Mesendoderm (in vitro differentiated cells): ENCODE measurements at places on chromosomes 11 and 22.

DNA sequence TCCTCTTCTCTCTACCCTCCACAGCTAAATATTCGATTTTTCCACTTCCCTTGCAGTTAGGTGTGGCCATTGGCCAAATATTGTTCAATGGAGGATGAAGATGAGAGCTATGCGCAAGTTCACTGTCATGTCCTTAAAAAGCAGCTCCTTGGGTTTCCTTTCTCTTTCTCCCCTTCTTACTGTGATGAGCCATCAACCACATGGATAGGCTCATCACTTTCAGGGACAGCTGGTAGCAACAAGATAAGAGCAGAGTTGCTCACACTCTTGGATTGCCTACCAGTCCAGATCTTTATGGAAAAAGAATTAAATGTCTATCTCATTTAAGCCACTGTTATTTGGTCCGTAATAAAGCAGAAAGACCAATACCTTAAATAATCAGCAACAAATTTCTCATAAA is 377.0 kb downstream of the DDX10 start:
- DNase-seq, result no peak
- no peak overlapping the region for H3K4me3 ChIP-seq
- H3K4me1 ChIP-seq, result no peaks in the 10 kb centered on the region
- no peaks in the 10 kb centered on the region for H3K27me3 ChIP-seq

- H3K4me1 ChIP-seq, result no peaks in the 10 kb centered on the region
- H3K36me3 ChIP-seq, result no peaks in the 10 kb centered on the region
- no peak overlapping the region for H3K4me3 ChIP-seq
- no peaks in the 10 kb centered on the region for H3K27me3 ChIP-seq
- no peak for DNase-seq
These were observed 114.1 kb downstream of the MICAL2 start for GRCh38 chr11:12224537-12224893.

- H3K36me3 ChIP-seq, result no peaks in the 10 kb centered on the region
- H3K27ac ChIP-seq, result no peak overlapping the region
- H3K4me3 ChIP-seq, result no peak overlapping the region
- DNase-seq, result no peak
- H3K4me1 ChIP-seq, result no peaks in the 10 kb centered on the region
These were observed 180.7 kb downstream of the PGR start for GRCh38 chr11:100948936-100949335.

DNA sequence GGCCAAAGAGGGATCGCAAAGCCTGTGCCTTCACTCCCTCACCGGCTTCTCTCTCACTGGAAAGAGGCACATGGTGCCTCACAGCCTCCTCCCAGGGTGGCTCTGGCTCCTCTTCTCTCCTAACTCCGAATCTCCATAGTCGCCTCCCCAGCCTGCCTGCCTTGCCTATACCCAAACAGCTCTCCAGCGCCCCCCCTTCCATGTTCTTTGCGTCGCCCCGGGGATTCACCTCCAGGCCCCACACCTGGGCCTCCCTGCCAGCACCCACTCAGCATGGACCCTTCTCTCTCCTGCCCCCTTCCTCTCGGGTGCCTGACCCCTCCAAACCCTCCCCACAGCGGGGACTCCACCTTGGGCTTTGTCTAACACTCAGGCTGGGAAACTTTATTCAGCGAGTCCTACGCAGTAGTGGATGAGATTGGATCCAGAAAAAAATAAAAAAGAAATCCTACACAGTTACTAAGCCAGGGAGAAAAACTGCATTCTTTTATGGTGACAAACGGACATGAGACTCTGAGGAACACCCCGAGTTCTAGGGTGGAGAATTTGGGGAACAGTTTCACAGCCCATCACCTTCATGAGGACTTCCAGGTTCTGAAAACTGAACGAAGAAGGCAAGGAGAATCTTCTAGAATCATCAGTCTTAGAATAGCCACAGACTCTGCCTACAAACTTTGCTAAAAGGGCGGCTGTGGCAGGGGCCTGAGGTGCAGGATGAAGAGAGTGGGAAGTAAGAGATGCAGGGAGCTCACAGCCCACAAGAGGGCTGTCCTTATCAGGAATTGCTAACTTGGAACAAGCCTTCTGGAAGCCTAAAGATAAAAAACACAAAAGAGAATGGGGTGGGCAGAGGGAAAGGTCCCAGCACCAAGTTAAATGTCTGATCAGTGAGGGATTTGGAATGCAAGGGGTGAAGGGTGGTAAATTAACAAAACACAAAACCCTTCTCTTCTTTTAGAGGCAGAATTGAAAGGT is 5.3 kb downstream of the PPM1F start:
- peaks cover 4% of the 10 kb centered on the region for H3K4me1 ChIP-seq
- H3K36me3 ChIP-seq, result no peaks in the 10 kb centered on the region
- peak; percentile 83 for DNase-seq
- no peaks in the 10 kb centered on the region for H3K27me3 ChIP-seq
- no peak overlapping the region for H3K4me3 ChIP-seq

- peaks cover 6% of the 10 kb centered on the region for H3K4me1 ChIP-seq
- DNase-seq, result no peak
- H3K36me3 ChIP-seq, result no peaks in the 10 kb centered on the region
- H3K4me3 ChIP-seq, result no peak overlapping the region
- no peaks in the 10 kb centered on the region for H3K27me3 ChIP-seq
- H3K27ac ChIP-seq, result no peak overlapping the region
These were observed 389.1 kb downstream of the AASDHPPT start for GRCh38 chr11:106466521-106467080.

DNA sequence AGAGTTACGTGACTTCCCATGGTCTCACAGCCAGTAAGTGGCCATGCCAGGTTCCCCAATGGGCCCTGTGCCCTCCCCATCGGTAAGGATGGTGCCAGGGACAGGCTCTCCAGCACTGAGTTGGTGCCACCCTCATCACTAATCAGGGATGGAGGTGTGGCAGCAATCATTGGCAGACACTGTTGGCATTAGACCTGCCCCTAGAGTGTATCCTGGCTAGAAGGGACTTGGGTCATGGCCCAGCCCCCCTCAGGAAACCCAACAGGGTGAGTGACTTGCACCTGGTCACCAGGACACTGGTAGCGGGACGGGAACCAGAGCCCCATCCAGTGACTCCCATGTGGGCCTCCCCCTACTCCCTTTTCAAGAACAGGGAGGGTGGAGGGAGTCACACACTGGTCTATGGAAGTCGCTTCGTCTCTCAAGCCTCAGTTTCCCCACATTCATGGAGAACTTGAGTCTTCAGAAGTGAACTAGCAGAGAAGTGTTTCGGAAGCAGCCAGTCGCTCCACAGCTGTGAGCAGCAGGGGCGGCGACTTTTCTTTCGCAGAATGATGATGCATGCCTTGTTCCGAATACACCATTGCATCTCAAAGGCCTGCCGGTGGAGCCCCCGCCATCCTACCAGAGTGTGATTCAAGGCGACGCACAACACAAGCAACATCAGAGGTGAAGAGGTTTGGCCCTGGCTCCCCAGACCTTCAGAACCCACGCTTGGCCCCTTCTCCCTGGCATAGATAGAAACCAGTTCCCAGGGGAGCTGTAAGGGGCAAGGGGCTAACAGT is 12.9 kb downstream of the MS4A10 start:
- DNase-seq, result no peak
- no peaks in the 10 kb centered on the region for H3K27me3 ChIP-seq

- no peak for DNase-seq
- no peak overlapping the region for H3K4me3 ChIP-seq
- no peaks in the 10 kb centered on the region for H3K4me1 ChIP-seq
These were observed 34.7 kb downstream of the RNF169 start for GRCh38 chr11:74783241-74783871.

DNA sequence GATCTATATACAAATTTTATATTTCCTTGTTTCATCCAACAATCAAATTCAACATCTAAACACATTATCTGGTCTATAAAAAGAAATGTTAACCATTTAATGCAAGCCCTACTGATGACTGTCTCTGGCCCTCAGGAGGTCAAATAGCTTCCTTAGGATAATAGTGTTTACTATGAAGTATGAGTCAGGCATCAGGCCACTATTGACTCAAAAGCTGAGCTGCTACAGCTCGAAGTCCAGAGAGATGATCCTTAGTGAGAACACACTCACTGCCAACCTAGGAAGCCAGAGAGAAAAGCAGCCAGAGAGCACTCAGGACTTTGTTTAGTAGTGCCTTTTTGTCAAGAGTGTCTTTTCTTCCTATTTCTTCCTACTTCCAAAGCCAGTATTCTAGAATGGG is 171.8 kb downstream of the SOX6 start:
- no peak overlapping the region for H3K27ac ChIP-seq
- DNase-seq, result peak; percentile 38
- H3K4me3 ChIP-seq, result no peak overlapping the region
- no peaks in the 10 kb centered on the region for H3K27me3 ChIP-seq
- no peaks in the 10 kb centered on the region for H3K36me3 ChIP-seq
- H3K4me1 ChIP-seq, result no peaks in the 10 kb centered on the region

GRCh38 chr11:119590651-119591351 is 138.2 kb downstream of the NECTIN1 start:
- H3K27ac ChIP-seq, result no peak overlapping the region
- H3K4me1 ChIP-seq, result peaks cover 3% of the 10 kb centered on the region
- DNase-seq, result peak; percentile 91

GRCh38 chr22:45202333-45203149 is 38.2 kb downstream of the KIAA0930 start:
- no peaks in the 10 kb centered on the region for H3K27me3 ChIP-seq
- H3K4me3 ChIP-seq, result no peak overlapping the region
- H3K36me3 ChIP-seq, result no peaks in the 10 kb centered on the region
- H3K27ac ChIP-seq, result no peak overlapping the region
- no peak for DNase-seq
- peaks cover 5% of the 10 kb centered on the region for H3K4me1 ChIP-seq

GRCh38 chr11:110019675-110020074 is 73.5 kb upstream of the ZC3H12C start:
- no peaks in the 10 kb centered on the region for H3K36me3 ChIP-seq
- H3K4me3 ChIP-seq, result no peak overlapping the region
- H3K27ac ChIP-seq, result no peak overlapping the region
- no peaks in the 10 kb centered on the region for H3K27me3 ChIP-seq
- DNase-seq, result no peak
- H3K4me1 ChIP-seq, result no peaks in the 10 kb centered on the region

GRCh38 chr11:5684036-5684645 is 733 bp downstream of the TRIM5 start:
- peak overlapping the region; percentile 69 for H3K27ac ChIP-seq
- no peaks in the 10 kb centered on the region for H3K27me3 ChIP-seq

GRCh38 chr11:134030853-134031252 is 38.0 kb upstream of the JAM3 start:
- no peak overlapping the region for H3K27ac ChIP-seq
- no peaks in the 10 kb centered on the region for H3K36me3 ChIP-seq

DNA sequence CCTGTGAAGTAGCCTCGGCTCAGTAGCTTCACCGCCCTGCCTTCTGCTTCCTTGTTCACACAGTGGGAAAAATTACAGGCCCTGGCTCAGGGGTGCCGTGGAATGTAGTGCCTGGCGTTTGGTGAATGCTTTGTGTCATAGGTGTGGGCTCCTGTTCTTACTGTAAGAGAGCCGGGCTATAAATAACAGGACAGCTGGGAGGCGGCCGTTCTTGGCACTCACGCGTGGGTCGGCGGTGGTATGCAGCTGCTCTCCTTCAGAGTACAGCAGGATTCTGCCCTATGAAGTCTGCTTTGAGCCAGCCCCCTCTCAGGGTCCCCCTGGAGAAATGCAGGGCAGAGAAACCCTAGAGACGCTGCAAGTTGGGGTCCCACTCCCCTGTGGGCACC is 84.2 kb downstream of the CTTN start:
- no peak overlapping the region for H3K4me3 ChIP-seq
- no peaks in the 10 kb centered on the region for H3K27me3 ChIP-seq
- DNase-seq, result no peak
- H3K36me3 ChIP-seq, result no peaks in the 10 kb centered on the region
- H3K4me1 ChIP-seq, result no peaks in the 10 kb centered on the region

- no peaks in the 10 kb centered on the region for H3K27me3 ChIP-seq
- H3K4me1 ChIP-seq, result peaks cover 4% of the 10 kb centered on the region
- DNase-seq, result no peak
- H3K36me3 ChIP-seq, result no peaks in the 10 kb centered on the region
- no peak overlapping the region for H3K4me3 ChIP-seq
These were observed 35.3 kb upstream of the TTLL12 start for GRCh38 chr22:43222262-43222661.

- no peaks in the 10 kb centered on the region for H3K4me1 ChIP-seq
- no peaks in the 10 kb centered on the region for H3K36me3 ChIP-seq
- no peak overlapping the region for H3K4me3 ChIP-seq
- no peak for DNase-seq
These were observed 83.6 kb downstream of the CLPB start for GRCh38 chr11:72350752-72351151.

DNA sequence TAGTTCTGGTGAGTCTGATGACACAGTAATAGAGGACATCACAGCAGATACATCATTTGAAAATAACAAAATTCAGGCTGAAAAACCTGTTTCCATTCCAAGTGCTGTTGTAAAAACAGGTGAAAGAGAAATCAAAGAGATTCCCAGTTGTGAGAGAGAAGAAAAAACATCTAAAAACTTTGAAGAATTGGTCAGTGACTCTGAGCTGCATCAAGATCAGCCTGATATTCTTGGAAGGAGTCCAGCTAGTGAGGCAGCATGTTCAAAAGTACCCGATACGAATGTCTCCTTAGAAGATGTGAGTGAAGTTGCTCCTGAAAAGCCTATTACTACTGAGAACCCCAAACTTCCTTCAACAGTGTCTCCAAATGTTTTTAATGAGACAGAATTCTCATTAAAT is 38.7 kb downstream of the RTN3 start:
- H3K27me3 ChIP-seq, result no peaks in the 10 kb centered on the region
- no peak for DNase-seq
- no peaks in the 10 kb centered on the region for H3K4me1 ChIP-seq
- H3K27ac ChIP-seq, result no peak overlapping the region
- H3K4me3 ChIP-seq, result no peak overlapping the region

GRCh38 chr22:44089717-44090570 is 65.8 kb downstream of the PARVB start:
- H3K27me3 ChIP-seq, result no peaks in the 10 kb centered on the region
- no peaks in the 10 kb centered on the region for H3K4me1 ChIP-seq
- no peak for DNase-seq
- no peak overlapping the region for H3K4me3 ChIP-seq

DNA sequence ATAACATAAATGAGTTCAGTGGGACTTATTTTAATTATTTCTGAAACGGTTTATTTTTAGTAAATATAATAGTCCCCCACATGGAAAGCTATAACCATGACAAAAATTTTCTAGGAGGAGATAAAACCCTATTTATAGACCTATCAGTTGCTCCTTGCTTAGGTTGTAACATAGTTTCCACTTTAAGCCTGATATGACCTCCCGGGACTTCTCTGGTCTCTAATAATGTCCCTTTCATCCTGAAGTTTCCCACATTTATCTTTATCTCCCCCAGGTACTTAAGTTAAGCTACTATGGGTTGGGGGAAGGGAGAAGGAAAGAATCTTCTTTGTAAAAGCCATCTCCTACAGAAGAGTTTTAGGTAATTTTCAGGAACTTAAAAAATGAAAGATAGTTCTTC is 117.7 kb downstream of the RBFOX2 start:
- DNase-seq, result peak; percentile 88
- H3K27me3 ChIP-seq, result no peaks in the 10 kb centered on the region
- peaks cover 23% of the 10 kb centered on the region for H3K4me1 ChIP-seq
- H3K27ac ChIP-seq, result no peak overlapping the region

GRCh38 chr11:74871037-74871436 is 77.9 kb downstream of the XRRA1 start:
- H3K4me3 ChIP-seq, result peak overlapping the region; percentile 12
- H3K27ac ChIP-seq, result no peak overlapping the region
- no peaks in the 10 kb centered on the region for H3K27me3 ChIP-seq
- no peaks in the 10 kb centered on the region for H3K4me1 ChIP-seq
